ENCODE measurements at places on chromosomes 7 and 10.

- DNase-seq = no peak
Observed at GRCh38 chr7:82275342-82275741, 168.2 kb downstream of the CACNA2D1 start.

DNA sequence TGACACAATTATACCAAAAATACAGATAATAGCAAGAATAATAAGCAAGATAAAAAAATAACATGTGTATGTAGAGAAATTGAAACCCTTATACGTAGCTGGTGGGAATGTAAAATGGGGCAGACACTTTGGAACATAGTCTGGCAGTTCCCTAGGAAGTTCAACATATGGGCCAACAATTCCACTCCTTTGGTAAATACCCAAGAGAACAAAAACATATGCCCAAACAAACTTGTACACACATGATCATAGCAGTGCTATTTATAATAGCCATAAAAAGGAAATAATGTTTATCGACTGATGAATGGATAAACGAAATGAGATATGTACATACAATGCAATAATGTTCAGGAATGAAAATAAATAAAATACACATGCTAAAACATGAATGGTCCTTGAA, 462.4 kb upstream of the SORCS1 start:
- no peak for DNase-seq

- no peak for DNase-seq
Observed at GRCh38 chr10:91200314-91201212, 19.9 kb upstream of the PCGF5 start.

- DNase-seq = no peak
Observed at GRCh38 chr10:48934672-48935501, 4.8 kb downstream of the LRRC18 start.

DNA sequence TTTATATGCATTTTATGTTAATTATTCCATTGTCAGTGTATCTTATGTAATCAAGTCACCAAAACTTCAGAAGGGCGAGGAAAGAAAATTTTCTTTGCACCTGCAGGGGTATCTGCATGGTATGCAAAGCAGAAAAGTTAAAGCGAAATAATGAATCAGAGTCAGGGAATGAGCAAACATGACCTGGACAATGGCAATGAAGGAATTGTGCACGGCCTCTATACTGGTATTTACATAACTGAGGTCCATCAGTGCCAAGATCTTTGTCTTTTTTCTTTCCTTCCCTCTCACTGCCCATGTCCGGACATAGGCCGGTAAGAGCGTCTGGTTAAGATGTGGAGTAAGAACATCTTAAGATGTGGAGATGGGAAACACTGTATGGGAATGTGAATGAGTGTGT, 14.4 kb upstream of the AKR1C3 start:
- DNase-seq = no peak

- no peak for DNase-seq
Observed at GRCh38 chr10:108591417-108591816, 1331.9 kb downstream of the XPNPEP1 start.

DNA sequence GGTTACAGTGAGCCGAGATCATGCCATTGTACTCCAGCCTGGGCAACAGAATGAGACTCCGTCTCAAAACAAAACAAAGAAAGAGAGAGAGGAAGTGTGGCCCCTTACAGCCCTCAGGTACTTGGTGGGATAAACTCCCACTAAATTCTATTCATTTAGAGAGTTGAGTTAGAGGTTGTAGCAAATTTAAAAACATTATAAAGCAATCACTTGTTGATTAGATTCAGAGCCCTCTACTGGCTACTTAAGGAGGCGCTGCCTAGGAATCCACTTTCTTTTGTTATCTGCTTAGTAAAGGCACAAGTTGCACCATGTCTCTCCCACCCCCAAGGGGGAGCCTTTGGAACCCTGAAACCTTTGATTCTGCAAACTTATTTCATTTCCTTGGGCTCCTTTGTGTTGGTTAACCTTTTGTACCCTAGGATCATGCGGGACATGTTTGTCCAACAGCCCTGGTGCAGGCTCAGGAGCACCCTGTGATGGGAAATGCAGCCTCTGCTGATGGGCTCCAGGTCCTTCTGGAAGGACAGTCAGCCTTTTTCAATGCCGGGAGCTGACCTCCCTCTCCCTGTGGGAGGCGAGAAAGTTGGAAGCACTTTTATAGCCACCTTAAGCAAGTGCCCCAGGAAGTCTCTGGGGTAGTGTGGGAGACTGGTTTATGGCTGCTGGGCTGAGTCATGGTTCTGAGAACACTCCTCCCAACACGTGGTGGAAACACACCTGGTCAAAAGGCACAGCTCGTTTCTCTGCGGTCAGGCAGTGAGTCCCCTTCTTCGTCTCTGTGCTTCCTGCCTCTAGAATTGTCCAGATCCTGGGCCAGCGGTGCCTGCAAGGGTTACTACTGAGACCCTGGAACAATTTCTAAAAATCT, 2.3 kb downstream of the HKDC1 start:
- DNase-seq = peak; percentile 68

DNA sequence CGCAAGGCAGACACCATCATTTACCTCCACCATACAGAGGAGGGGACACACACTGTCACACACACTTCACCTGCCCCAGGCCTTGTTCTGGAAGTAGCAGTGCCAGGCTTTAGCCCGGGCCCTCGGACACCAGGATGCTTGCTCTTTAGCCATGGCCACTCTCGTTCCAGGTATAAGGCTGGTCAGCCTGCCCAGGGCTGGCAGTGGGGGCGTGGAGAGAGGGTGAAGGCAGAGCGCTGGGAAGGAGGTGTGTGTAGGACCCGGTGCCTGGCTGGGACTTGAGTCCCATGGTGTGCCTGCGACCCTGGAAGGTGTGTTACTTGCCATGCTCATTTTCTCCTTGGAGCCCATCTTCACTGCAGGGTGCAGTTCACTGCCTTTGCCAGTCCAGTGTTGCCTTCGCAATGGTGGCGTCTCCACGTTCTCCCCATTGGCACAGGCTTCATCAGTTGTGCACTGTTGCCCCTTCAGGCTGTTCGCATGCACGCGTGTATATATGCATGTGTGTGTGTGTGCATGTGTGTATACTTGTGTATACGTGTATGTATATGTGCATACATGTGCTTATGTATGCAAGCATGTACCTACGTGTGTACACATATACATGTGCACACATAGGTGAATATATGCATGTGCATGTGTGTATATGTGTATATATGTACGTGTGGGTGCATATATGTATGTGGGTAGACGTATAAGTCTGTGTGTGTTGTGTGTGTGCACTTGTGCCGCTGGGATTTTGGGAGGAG, 153.4 kb downstream of the CAMK1D start:
- DNase-seq = no peak

DNA sequence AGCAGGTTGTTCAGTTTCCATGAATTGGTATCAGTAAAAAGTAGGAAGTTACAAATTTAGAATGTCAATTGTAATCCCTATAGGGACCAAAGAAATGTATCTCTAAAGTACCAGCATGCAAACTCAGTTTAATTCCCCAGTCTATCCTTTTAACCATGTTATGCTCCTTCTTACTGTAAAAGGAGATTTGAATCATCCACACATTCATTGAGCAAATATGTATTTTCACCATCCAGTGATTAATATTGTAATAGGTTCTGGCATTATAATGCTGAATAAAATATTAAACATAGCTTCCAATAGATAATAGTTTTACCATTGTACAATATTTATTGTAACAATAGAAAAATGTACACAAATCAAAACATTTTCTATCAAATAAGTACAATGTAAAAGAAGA, 228.2 kb upstream of the SEMA3A start:
- no peak for DNase-seq

DNA sequence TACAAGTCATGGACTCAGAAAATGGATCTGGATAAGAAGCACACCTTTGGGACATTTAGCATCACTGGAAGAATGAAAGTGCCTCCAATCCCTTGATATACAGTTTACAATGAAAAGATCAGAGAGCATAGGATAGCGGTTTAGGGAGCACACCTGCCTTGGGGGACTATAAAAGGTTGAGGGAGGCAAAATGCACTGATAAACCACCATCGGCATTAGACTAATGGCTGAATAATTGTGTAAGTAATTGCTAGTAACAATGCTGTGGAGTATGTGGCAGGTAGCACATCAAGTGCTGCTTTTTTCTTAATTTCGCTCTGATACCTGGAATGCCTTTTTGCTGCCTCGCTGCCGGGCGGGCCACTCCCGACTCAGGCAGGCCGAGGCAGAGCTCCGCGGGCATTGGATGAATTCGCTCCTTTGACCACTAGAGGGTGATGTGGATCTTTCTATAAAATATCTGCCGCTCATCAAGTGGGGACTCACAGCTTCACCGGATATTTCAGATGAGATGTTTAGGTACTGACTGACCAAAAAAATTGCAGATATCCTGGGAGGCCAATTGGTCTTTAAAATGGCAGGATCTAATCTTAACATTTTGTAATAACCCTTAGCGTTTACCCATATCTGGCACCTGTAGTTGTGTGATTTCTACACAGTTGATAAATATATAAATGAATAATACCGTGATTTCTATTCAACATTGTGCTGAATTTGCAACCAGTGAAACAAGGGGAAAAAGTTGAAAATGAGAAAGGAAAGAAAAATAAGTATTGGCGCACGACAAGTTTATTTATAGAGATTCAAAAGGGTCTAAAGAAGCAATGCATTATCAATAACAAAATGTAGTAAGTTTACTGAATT, 116.8 kb upstream of the PRSS1 start:
- DNase-seq = peak; percentile 40

DNA sequence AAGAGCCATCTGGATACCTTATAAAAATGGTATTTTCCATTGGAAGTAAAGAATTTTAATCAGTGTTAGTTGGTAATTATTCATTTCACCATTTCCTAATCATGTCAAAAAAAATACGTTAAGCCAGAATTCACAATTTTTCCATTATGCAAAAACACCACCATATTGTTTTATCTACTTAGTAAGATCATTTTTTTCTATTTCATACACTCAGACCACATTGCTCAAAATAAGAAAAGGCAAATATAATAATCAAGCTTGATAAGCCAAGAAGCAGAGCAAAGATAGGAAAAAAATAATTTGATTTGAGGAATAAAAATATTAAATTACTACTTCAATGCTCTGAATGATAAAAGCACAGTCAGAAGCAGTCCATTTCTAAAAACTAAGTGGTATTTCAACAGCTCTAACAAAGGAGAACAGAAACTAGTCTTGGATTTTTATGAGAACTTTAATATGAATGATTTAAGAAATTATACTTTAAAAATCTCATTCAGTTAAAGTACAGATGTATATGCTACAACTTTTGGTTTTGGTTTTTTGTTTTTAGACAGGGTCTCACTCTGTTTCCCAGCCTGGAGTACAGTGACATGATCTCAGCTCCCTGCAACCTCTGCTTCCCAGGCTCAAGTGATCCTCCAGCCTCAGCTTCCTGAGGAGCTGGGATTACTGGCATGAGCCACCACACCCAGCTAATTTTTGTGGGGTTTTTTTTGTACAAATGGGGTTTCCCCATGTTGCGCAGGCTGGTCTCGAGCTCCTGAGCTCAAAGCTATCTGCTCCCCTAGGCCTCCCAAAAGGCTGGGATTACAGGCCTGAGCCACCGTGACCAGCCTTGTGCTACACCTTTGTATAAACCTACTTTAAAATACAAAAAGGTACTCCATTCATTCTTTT, 46.6 kb downstream of the LRRN3 start:
- peak; percentile 9 for DNase-seq

DNA sequence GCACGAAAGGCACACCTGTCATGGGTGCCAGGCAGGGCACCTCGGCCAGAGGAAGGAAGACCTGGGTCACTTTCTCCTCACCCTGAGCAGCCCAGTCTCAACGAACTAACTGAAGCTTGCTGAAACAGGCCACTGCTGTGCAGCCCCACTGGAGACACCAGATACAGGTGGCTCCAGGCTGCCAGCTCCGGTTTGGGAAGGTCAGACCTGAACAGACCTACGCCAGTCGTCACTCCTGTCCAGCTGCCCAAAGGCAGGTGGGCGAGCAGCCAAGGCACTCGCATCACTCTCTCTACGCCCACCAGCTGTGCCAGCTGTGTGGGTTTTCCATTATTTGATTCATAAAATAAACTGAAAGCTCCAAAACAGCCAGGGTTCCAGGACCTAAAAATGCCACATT, 256.1 kb downstream of the ZMYND11 start:
- no peak for DNase-seq

DNA sequence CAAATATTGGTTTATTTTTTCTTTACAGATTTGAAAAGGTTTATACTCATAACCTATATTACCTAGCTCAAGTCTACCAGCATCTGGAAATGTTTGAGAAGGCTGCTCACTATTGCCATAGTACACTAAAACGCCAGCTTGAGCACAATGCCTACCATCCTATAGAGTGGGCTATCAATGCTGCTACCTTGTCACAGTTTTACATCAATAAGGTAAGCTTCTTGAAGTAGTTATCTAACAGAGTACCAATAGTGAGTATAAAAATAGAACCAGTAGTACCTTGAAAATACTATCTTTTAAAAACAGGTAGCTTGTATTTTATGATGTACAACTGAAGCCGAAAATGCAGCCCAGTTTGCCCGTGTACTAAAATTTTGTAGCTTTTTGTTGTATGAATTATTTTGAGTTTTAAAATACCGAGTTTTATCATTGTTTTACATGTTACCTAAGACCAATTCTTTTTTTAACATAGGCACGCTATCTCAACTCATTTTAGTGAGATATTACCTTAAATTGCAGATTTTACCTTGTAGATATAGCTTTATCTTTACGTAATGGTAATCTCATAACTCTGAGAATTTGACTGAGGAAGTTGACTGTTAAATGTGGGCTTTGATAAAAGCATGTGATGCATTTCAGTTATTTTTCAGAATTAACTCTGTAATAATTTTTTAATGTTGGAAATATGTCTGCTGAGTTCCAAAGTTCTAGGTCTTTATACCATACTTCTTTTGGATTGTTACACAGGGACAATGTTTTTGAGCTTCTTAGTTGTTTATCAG, 17.3 kb downstream of the KIFBP start:
- DNase-seq = no peak

GRCh38 chr7:71171476-71171875, 39.5 kb downstream of the GALNT17 start:
- DNase-seq = no peak

DNA sequence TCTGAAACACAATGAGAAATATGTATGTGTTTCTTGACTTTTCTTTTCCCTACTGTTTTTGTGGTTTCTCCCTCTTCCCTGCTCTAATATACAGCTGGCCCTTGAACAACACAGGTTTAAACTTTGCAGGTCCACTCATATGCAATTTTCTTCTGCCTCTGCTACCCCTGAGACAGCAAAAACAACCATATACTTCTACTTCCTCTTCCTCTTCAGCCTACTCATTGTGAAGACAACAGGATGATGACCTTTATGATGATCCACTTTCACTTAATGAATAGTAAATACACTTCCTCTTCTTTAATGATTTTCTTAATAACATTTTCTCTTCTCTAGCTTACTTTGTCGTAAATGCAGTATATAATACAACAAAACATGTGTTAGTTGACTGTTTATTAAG, 35.0 kb upstream of the DGKB start:
- no peak for DNase-seq
